ENCODE measurements at places on chromosomes 7 and 10.
A peak's percentile ranks its signal among the peaks of the same experiment; 100 is the strongest.

DNA sequence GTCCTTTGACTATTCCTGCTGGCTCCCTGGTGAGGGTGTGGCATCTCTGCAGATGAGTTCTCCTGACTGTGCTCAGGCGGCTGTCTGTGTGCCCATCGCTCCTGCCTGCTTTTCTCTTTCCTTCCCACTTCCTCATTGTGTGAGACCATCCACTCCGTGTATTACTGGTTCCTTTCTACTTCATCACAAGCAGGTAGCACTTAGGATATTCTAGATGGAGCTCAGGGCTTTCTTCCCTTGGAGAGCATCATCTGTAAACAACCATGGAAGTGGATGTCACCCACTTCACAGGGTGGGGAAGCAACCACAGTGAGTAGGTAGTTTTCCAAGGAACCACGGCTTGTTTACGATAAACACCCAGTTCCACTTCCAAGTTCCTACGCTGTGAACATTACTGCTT lies 15.7 kb downstream of the DNAJB6 start:
- peak; percentile 3 for DNase-seq

DNA sequence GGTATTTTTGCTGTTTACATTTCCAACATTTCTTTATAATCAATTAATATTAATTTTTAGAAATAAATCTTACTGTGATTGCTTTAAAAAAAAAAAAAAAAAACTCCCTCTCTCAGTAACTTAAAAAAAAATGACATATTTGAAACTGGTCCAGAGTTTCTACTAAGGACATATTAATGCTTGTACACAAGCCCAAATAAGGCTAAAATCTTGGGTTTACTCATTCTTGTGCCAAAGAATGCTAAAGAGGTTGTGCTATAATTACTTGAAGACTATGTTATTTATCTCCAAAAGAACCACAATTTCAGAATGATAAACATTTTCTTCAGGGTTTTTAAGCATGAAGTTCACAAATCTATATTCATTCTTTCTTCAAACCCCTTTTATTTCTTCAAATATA lies 39.4 kb upstream of the PHF14 start:
- DNase-seq: no peak

DNA sequence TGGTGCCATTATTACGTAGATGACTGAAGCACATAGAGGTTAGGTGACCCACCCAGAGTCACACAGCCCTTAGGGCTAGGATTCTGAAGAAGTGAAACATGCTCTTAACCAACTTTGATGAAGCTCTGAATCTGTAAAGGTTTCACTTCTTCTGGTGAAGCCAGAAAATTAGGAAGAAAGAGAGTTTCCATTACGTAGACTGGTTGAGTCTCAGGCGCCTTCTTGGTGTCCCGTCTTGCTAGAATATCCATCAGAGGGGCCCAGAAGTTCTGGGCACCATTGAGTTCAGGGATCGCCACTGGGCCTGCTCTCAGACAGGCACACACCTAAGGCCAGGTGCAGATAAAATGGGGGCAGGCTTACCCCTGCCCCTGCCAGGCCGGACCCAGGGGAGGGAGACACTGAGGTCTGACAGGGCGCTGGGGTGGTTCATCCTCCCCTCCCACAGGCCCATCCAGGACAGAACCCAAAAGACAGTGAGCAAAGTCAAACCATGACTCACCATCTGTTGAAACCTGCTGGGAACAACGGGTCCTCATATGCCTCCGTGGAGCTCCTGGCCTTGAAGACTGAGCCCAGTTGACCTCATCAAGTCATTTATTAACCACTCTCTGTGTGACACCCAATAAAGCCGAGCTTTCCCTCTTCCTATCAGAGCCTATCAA lies 33.2 kb downstream of the DRGX start:
- DNase-seq: no peak

GRCh38 chr10:85788570-85788969 lies 578.0 kb downstream of the GRID1 start:
- DNase-seq: no peak

Data from left colon (tissue), 2 donors.